GM12864 (cell line): ENCODE measurements at places on chromosomes 11 and 22.

DNA sequence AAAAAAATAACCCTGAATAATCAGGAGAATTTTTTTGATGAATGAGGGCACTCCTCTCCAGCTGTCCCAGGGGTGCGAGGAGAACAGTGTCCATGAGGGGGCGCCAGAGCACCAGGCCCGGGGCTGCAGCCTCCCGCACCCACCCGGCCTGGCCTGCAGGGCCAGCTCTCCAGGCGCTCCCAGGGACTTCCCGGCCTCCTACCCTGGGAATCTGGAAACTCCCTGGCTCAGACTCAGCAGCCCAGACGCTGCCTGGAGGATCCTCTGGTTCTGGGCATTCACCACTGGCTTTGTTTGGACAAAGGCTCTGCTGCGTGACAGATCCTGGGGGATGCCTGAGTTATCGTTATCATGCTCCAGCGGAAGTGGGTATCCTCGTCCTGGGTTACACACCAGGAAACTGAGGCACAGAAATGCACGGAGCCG is 31.0 kb downstream of the MCM5 start:
- DNase-seq: no peak

DNA sequence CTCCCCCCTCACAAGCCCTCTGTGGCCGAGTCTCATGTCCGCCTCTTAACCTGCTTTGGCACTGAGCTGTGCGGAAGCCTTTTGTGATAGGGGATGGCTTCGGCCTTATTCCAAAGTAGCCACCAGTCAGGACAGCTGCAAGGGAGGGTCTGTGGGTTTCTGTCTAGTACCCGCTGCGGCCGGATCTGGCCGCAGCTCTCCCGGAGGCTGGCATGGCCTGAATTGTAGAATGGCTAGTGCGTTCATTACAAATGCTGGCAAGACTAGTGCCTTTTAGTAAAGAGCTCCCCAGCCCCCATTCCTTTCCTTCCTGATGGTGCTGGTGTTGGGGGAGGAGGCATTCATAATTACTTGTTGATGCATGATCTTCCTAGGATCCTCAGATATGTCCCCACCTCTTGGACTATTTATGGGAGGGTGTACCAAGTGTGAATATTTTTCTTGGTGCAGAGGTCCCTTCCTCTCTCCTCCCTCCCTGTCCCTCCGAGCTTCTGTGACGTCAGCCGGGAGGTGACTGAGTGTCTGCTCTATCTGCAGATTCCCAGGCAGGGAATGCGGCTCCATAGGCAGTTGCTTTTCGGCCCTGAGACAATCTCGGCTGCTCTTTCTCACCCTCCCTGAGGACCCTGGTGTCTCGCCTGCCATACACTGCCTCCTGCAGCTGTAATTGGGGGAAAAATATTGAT is 108.7 kb upstream of the E2F8 start:
- no peak for DNase-seq

GRCh38 chr11:36243641-36244040 is 45.6 kb downstream of the COMMD9 start:
- DNase-seq: no peak

GRCh38 chr11:58493676-58494075 is 14.2 kb downstream of the OR5B21 start:
- no peak for DNase-seq

- no peak for DNase-seq
Measured at GRCh38 chr22:26648528-26649388, 8.6 kb upstream of the MIAT start.

- DNase-seq: no peak
Measured at GRCh38 chr22:40560994-40561515, 75.5 kb downstream of the MRTFA start.

DNA sequence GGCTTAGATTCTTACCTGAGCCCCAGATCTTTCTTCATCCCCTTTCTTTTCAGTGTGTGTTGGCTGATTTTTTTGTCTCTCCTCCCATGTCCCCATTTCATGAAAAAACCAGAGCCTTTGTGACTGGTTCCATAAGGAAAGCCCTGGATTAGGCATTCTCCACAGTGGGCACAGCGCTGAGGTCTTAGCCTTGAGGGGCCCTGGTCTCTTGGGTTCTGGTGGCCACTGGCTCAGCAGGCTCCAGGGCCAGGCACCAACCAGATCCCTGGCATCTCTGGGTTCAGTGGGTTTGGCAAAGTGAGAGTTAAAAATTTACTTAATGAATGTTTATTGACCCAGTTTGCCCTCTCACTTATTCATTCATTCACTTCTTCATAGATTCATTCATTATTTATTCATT is 49.5 kb upstream of the ACCSL start:
- no peak for DNase-seq

- DNase-seq: no peak
Measured at GRCh38 chr11:59771605-59772004, 16.4 kb downstream of the STX3 start.

- DNase-seq: no peak
Measured at GRCh38 chr11:11413776-11414175, 60.7 kb upstream of the CSNK2A3 start.
